ENCODE measurements at places on chromosomes 6 and 20.

DNA sequence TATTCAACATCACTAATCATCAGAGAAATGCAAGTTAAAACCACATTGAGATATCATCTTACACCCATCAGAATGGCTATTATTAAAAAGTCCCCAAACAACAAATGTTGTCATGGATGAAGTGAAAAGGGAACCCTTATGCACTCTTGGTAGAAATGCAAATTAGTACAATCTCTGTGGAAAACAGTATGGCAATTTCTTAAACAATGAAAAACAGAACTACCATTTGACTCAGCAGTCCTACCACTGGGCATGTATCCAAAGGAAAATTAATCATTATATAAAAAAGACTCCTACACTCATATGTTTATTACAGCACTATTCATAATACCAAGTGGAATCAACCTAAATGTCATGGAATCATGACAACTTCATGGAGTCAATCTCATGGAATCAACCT lies 611.3 kb upstream of the GJE1 start:
- no peak for DNase-seq

GRCh38 chr6:155143029-155143577 lies 120.7 kb upstream of the CLDN20 start:
- no peak for DNase-seq

- DNase-seq: no peak
Observed at GRCh38 chr6:151326116-151326825, 65.1 kb downstream of the ZBTB2 start.

DNA sequence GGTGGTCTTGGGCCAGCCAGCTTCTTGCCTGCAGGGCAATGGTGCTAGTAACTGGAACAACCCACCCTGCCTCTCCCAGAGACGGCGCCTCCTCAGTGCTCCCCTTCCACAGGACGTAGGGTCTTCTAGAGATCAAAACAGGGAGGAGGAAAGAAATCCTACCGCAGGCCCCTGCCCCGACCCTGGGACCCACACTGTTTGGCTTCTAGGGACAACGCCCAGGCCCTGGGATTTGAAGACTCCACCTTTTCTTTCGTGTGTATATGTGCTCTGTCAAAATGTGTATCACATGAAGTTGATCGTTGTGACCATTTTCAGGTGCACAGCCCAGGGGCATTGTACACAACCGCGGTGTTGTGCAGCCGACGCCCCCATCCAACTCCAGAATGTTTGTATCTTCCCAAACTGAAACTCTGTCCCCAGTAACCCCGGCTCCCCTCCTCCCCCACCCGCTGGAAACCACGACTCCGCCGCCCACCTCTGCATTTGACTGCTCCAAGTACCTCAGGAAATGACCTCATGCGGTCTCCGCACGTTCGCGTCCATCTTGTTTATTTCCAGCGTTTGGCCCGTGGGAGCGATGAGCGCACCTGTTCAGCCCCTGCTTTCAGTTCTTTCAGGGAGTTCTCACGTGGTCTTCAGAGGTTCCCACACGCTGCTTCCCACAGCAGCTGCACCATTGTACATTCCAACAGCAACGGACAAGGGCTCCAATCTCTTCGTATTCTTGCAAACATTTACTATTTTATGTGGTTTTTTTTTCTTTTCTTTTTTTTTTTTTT lies 3.4 kb upstream of the BHLHE23 start:
- no peak for DNase-seq

GRCh38 chr6:43205849-43206248 lies 23.4 kb downstream of the DNPH1 start:
- DNase-seq: no peak

DNA sequence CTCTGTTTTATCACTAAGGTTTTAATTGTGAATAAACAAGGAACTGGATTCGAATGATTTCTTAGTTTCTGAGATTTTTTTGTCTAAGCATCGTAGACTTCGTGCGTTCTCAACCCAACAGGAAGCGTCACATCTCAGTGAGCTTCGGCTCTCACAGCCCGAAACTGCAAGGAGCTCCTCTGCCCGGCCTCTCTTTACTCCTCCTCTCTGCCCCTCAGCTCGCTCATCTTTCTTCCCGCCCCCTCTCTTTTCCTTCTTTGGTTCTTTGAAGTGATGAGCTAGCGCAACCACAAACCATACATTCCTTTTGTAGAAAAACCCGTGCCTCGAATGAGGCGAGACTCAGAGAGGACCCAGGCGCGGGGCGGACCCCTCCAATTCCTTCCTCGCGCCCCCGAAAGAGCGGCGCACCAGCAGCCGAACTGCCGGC lies 480 bp upstream of the NT5E start:
- peak; percentile 3 for DNase-seq

- no peak for DNase-seq
Observed at GRCh38 chr6:158381214-158381613, 68.9 kb downstream of the TULP4 start.

- DNase-seq: no peak
Observed at GRCh38 chr6:25066593-25066992, 130.8 kb upstream of the RIPOR2 start.

DNA sequence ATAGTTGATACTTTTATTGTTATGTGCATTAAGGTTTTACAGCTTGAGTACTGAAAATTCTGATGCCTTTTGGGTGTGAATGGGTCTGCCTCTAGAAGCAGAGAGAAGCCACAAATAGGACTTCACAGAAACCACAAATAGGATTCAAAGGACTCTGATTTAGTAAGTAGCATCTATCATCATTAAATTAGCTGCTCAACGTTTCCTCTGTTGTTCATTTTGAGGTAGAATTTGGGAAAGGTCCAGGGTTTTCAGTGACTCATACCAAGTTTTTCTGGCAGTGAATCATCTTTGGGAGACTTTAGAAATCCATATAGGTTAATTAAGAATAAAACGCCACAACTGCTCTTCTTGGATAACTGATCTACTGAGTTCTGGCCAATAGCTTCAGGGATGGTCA lies 105.1 kb downstream of the PHF3 start:
- DNase-seq: no peak

DNA sequence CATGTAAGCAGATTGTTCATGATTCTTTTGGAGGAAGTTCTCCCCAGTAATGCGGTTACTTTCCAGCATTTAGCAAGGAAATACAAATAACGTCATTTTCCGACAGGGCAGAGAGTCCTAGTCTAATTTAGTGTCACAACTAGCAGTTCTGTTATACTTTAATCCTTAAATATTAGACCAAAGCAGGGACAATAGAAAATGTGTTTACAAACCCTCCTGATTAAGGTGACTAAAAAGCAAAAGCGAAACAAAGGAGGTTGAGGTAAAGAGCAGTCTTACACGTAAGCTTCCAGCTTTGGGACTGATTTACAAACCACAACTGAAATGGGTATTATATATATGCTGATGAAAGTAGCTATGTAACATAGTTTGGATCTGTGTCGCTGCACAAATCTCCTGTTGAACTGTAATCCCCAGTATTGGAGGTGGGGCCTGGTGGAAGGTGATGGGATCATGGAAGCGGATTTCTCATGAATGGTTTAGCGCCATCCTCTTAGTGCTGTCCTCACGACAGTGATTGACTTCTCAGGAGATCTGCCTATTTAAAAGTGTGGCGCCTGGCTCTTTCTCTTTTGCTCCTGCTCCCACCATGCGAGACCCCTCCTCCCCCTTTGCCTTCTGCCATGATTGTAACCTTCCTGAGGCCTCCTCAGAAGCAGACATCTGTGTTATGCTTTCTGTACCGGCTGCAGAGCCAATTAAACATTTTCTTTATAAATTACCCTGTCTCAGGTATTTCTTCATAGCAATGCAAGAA lies 81.9 kb downstream of the PLCB1 start:
- DNase-seq: no peak

DNA sequence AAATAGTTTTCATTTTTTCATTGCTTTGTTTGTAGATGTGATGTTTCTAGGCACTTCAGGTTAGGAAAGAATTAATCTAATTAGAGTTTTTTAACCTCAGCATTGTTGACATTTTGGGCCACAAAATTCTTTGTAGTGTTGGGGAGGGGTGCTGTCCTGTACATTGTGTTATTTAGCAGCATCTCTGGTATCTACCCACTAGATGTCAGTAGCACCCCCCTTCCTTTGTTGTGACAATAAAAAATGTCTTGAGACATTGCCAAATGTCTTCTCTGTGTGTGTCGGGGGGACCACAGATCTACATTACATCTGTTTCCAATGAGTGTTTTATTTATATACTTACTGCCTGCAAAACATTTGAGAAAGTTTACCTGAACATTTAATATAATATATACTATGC lies 45.6 kb downstream of the EYA4 start:
- no peak for DNase-seq

DNA sequence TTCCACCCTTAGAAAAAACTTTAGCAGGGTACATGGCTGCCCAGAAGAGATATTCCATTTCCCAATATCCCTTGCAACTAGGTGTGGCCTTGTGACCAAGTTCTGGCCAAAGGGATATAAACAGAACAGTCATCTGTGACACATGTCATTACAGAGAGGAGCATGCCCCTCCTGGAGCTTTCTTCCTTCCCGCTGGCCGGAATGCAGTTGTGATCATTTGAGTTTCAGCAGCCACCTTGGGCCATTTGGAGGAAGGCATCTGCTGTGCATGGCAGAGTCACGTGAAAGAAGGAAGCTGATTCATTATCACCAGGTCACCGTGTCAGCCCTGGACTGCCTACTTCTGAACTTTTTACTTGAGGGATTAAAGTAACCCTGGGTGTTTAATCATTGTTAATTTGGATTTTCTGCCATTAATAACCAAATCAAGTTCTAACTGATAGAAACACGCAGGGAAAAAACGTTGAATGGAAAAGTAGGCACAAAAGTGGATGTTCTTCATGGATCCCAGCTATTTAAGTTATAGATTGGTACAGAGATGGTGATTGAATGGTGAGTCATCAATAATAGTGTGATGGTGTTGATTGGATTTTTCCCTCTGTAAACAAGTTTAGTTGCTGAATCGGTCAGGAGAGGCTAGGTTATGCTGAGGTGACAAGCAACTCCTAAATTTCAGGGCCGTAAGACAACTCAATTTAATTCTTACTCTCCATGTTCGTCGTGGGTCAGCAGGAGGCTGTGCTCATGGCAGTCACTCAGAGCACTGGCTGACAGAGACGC lies 80.7 kb upstream of the CCDC167 start:
- no peak for DNase-seq

- DNase-seq: no peak
Observed at GRCh38 chr6:135813401-135813800, 38.1 kb upstream of the PDE7B start.

- DNase-seq: no peak
Observed at GRCh38 chr6:35468980-35469750, 964 bp downstream of the RPL10A start.

GRCh38 chr6:49764571-49765236 lies 20.5 kb upstream of the CRISP3 start:
- no peak for DNase-seq

GRCh38 chr6:24779416-24780016 lies 4.8 kb downstream of the GMNN start:
- no peak for DNase-seq

- no peak for DNase-seq
Observed at GRCh38 chr6:139147628-139148027, 12.7 kb downstream of the HECA start.

- no peak for DNase-seq
Observed at GRCh38 chr6:26333476-26334297, 31.3 kb upstream of the BTN3A2 start.

DNA sequence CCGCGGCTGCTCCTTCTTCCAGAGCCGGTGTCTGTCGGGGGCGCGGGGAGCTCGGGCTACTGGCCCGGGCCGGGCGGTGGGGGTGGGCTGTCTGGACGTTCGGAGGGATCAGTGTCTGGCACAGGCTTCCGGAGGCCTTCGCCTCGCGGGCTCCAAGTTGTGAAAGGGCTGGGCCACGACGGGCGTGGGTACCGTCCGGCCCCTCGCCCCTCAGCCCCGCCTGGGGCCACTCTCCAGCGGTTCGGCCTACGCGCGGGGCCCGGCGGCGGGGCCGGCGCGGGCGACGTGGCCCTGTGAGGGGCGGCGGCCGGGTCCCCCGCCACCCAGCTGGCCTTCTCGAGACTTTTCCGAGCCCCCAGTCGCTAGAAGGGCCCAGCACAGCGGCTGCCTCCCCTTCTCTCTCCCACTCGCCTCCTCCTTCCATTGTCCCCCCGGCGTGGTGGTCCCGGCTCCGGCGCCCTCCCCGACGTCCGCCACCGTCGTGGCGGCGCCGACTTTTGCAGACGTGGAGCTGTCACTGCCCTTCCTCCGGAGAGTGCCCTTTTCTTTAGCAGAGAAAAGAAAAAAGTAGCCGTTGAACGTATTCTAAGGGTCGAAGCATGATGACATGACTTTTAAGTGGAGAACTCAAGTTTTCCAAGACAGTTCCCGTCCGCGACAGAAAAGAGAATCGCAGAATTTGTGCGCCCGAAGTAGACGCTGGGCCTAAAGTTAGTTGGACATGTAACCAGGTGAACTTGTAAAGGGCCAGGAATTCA lies 571 bp downstream of the ITCH start:
- peak; percentile 43 for DNase-seq

GRCh38 chr6:113936093-113936934 lies 34.6 kb downstream of the HDAC2 start:
- DNase-seq: peak; percentile 33

DNA sequence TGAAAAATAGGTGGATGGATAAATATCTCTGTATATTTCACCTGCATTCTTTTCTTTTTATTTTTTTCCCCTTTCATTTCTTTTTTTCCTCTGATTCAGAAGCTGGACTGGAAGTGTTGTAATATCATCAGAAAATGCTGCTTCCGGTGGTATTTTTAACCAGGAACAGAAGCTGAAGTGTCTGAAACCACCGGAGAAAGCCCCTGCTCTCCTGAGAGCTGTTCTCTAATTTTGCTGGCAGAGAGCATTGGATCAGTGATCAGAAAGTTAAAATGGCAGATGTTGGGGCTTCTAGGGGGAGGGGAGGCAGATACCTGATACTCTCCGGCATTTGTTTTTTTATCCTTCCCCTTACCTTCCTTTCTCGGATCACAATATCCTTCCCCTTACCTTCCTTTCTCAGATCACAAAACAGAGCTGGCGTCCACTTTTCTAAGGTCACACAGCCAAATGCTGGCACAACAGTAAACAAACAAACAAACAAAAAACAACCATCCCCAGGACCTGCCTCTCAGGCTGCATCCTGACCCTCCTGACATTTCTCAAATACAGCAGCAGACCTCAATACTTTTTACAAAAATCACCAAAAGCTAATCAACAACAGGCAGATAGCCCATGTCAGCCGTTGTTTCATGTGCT lies 143.2 kb upstream of the ZNF217 start:
- no peak for DNase-seq

- no peak for DNase-seq
Observed at GRCh38 chr6:132830334-132830751, 16.0 kb downstream of the RPS12 start.

DNA sequence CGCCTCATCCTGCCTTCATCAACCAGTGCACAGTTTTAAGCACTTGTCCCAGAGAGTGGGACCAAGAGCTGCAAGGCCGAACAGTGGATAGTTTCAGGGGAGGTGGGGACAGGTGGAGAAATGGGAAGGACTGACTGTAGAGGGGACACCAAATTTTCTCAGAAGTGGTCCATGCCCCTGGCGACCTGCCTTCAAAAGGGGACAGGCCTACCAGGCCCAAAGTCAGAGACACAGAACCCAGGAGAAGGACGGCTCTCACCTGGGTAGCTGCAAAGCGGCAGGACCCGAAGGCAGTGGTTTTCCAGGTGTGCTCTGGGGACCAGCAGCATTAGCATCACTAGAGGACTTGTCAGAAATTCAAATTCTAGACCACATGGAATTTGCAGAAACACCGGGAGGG lies 5.8 kb downstream of the TFEB start:
- no peak for DNase-seq
